ENCODE measurements at places on chromosomes 1 and 21. TPM values are rescaled to one million over a fixed set of nuclear protein-coding genes. Genes with fewer than 3 reads are reported as not detected.

Gene PHLDA3
- total RNA-seq = 5.7 TPM

Gene AIRE
- total RNA-seq = 0.41 TPM

Gene ZSWIM5
- 15.9 TPM for total RNA-seq

DNA sequence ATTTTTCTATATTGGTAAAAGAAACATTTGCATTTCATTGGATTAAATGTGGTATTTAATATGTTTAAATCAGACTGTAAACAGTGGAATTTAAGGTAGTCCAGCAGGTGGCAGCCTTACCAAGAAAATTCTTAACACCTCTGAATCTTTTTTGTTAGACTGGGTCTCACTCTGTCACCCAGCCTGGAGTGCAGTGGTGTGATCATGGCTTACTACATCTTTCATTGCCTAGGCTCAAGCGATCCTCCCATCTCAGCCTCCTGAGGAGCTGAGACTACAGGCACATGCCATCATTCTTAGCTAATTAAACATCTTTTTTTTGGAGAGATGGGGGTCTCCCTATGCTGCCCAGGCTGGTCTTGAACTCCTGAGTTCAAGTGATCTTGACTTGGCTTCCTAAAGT, 98.8 kb downstream of the RABGAP1L start:
- no peak for DNase-seq

DNA sequence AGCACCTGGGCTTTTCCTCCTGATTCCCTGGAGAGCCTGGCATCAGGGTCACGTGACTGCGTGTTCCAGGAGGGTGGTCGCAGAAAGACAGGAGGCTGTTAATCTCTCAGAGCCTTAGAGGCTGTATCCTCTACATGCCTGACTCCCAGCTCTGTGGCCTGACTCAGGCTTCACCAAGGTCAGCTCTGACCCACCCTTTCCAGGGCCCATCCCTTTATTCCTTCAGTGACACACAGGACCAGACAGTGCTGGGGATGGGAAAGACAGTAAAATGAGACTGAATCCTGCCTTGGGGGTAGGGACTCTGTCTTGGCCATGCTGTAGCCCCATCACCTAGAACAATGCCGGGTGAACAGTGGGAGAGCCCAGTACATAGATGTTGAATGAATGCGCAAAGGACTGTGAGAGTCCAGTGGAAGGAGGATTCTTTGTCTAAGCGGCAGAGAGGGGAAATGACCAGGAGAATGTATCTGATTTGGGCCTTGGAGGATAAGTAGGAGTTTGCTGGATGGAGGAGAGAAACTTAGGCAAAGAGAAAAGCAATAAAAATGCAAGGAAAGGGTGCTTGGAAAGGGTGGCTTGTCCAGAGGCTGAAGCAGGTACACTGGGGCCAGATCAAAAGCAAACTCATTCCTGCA, 33.0 kb downstream of the EPHX1 start:
- no peak for DNase-seq

- no peak for DNase-seq
These were observed 3.3 kb upstream of the ATP6V1G3 start for GRCh38 chr1:198543670-198544260.

DNA sequence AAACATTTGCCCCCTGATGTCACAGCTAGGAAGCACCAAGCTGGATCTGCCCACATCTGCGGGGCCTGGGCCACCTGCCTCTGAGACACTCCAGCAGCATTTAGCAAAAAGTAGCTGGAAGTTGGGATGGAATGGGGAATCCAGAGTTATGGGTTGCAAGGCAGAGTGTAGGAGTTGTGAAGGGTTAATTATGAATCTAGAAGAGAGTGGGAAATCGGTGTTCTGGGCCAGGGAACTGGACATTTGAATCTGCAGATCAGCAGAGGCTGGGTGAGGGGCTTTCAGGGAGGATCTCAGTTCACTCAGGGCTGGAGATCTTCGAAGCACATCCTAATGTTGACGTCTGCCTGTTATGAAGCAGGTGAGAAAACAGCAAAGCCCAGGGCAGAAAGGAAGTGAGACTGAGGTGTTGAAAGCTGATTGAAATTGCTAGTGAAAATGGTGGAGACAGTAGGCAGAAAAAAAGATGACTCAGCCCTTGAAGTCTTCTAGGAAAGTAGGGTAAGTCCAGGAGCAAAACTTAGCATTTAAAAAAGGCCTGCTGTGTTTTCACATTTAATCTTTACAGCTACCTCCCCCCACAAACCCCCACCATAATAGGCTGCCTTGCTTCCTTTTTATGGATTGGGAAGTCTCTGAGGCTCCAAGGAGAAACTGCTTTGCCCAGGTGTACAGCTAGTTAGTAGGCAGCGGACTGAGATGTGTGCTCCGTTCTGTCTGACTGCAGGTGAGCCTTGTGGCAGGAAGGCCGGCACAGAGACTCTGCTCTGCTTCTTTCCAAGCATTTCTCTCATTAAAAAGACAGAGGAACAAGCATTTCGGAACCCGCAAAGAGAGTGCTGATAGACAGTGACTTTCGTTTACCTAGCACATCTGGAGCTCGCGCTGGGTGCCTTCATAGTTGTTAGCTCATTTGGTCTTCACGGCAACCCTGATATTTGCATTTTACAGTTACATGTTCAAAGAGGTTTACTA, 7.2 kb downstream of the VANGL1 start:
- DNase-seq = no peak

GRCh38 chr21:33109574-33110339, 39.8 kb downstream of the OLIG1 start:
- DNase-seq = peak; percentile 14

DNA sequence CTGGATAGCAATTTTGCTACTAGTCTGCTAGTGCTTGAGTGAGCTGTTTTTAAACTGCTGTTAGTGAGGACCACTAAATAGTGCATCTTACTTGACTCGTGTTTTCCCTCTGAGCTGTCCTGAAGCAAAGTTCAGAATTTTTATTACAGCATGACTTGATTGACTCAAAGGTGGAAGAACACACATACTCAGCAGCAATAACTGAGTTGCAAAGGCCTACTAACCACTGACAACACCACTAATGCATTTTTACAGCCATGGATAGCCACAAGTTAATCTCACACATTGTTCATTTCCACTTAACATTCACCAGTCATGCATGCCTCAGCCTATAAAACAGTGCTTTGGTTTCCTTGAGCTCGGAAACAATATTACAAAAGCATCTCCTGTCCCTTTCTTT, 148.7 kb downstream of the RUNX1 start:
- DNase-seq = no peak

Data from frontal cortex (tissue), 4 donors.